Glomerular endothelial cell (primary cell): ENCODE measurements at places on chromosomes 1 and 21. TPM values are rescaled to one million over a fixed set of nuclear protein-coding genes. Genes with fewer than 3 reads are reported as not detected.

Gene CACNA1S
- total RNA-seq: not detected in 2 replicates

Gene G0S2
- total RNA-seq: 1.7 and 6.4 TPM in 2 replicates

Gene TESK2
- 1.1 and 2.6 TPM in 2 replicates for total RNA-seq

Gene ADAMTSL4
- 1.3 and 2.6 TPM in 2 replicates for total RNA-seq

Gene CEP350
- total RNA-seq: 22.1 and 45.1 TPM in 2 replicates

Gene CRNN
- not detected in 2 replicates for total RNA-seq

Gene RAB7B
- 0.63 TPM in 1 of 2 replicates, not detected in the other for total RNA-seq

Gene SH3D21
- total RNA-seq: 2.4 and 4.0 TPM in 2 replicates

Gene CCDC27
- total RNA-seq: not detected in 2 replicates

Gene OPTC
- not detected in 2 replicates for total RNA-seq

Gene CLEC20A
- total RNA-seq: not detected in 2 replicates

Gene GPR157
- total RNA-seq: 1.8 and 3.4 TPM in 2 replicates

Gene OR2T3
- total RNA-seq: not detected in 2 replicates

Gene LCE6A
- not detected in 2 replicates for total RNA-seq

Gene MIGA1
- 10.9 and 14.4 TPM in 2 replicates for total RNA-seq

Gene EPHA10
- total RNA-seq: 0.47 TPM in 1 of 2 replicates, not detected in the other

Gene SPRR2G
- not detected in 2 replicates for total RNA-seq

Gene TTC13
- total RNA-seq: 12.9 and 19.7 TPM in 2 replicates

Gene SYT2
- not detected in 2 replicates for total RNA-seq

Gene DMBX1
- total RNA-seq: not detected in 2 replicates

Gene GBP2
- total RNA-seq: 49.8 and 52.7 TPM in 2 replicates

Gene KCNE2
- not detected in 2 replicates for total RNA-seq

Gene KRTAP15-1
- not detected in 2 replicates for total RNA-seq

Gene FOXO6
- not detected in 2 replicates for total RNA-seq

Gene EDARADD
- not detected in 2 replicates for total RNA-seq

Gene PCP4
- not detected in 2 replicates for total RNA-seq

Gene SPATA1
- 7.2 TPM in 1 of 2 replicates, not detected in the other for total RNA-seq

Gene B3GALT5
- total RNA-seq: 1.1 and 3.6 TPM in 2 replicates

Gene TTC24
- not detected in 2 replicates for total RNA-seq

Gene UMODL1
- not detected in 2 replicates for total RNA-seq

Gene CNR2
- total RNA-seq: not detected in 2 replicates
